ENCODE measurements at places on chromosomes 4 and X.

DNA sequence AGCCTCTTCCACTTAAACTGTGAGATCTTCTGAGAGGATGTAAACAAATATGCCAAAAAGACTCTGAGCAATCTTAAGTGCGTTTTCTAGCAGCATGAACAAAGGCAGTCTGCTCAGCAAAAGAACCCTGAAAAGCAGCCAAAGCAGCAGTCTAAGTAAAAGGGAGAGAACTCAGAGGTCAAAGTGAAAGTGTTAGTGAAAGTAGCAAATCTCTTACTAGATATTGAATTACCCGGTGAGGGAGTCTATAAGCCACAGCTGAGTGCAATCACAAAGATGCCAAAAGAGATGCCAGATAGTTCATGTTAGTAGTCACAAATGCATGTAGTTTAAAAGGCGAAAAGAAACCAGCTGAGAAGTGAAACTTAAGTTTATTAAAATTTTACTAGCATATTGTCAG is 7.9 kb upstream of the GNRHR start:
- DNase-seq = no peak

- DNase-seq = no peak
These were observed 65.9 kb downstream of the VEGFC start for GRCh38 chr4:176726803-176727202.

DNA sequence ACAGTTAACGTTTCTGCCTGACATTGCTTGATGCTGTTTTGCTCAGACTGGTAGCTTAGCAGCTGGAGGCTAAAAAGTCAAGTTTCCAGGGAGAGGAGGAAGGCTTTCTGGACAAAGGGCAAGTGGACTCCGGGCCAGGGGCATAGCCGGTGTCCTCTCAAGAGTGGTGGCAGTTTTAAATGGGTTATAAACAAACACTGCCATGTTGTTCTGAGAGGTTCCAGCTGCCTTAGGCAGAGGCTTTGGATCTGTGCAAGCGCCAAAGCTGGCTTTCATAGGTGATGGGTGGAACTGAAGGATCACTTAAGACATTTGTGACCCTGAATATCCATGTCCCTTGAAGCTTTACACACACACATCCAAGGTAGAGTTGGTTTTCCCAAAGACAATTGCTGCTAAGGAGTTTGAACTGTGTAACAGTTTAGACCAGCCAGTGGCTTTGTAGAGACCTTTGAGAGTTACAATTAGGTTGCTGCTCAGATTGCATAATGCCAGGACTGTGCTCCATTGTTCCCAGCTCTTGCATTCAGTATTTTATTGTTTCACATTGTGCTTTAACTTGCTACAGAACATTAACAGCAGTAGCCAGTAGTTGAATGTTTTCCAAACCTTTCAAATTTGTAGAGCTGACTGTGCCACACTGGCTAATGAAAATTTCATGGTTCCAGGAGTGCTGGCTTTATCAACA is 54.1 kb upstream of the AP1S2 start:
- DNase-seq = no peak

- DNase-seq = peak; percentile 12
These were observed 112.5 kb upstream of the ATP6AP2 start for GRCh38 chrX:40468033-40468846.

GRCh38 chr4:138912704-138913340 is 102.8 kb upstream of the NOCT start:
- DNase-seq = no peak

DNA sequence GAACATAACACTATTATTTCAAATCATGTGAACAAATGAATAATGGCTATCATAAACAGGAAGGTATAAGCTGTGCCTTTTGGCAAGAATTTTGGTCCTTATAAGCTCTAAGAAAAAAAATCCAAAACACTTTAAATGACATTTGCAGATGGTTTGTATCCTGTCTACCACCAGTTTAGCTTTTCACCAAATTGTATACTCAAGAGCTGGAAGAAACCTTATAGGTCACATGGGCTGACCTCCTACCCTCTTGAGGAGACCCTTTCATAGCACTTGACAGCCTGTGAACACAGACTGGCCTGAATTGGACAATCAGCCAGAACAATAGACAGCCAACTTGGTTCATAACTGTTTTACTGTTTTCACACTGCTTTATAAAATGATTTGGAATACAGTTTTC is 24.3 kb downstream of the USP26 start:
- DNase-seq = no peak

DNA sequence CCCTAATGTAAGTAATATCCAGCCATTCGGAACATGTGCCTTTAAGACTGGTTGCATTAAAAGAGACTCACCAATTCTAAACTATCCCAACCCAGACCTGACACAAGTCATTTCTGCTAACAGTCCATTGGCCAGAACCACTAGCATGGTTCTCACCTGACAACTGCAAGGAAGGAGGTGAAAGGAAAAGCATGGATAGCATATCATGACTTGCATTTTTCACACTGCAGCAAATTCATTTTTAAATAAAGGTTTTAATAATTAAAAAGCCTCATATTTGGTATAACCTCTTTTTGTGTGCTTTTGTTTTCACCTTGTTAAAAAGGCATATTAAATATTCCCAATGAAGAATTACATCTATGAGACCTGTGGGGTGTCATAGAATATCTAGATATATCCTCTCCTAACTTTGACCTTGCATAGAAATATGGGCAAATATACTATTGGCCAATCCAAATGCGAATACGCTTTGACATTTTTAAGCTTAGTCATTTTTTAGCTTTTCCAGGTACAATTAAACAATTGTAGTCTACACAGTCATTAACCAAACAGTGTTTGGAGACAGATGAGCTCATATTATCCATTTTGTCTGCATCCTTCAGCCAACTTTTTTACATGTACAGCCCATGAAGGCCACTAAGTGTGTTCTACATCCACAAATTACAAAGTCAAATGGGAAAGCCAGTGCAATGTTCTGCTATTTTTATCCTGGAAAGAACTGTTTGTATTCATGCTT is 295.3 kb downstream of the PDGFC start:
- DNase-seq = no peak

DNA sequence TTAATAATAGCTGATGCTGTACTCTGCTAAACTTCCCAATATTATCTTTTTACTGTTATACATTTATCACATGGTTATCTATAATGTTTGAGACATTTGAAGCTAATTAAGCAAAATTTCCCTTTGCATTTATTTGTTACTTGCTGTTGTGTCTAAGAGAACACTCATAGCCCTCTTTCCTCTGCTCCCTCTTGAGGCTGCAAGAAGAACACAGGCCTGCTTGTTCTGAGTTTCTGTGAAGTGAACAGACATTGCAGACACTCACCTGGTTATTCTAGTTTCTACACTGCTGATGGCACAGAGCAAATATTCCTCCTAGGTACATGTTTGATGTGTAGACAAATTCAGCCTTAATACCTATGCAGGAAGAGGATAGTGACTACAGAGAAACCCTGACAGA is 367.8 kb downstream of the GASK1B start:
- no peak for DNase-seq
